ENCODE measurements at places on chromosomes 1 and 21.

- H3K4me1 ChIP-seq, result no peaks in the 10 kb centered on the region
- H3K27ac ChIP-seq, result no peak overlapping the region
- no peak overlapping the region for H3K4me3 ChIP-seq
- H3K36me3 ChIP-seq, result no peaks in the 10 kb centered on the region
- H3K27me3 ChIP-seq, result peaks cover 3% of the 10 kb centered on the region
Observed at GRCh38 chr1:211082824-211083223, 51.1 kb downstream of the KCNH1 start.

- DNase-seq, result no peak
- H3K4me1 ChIP-seq, result peaks cover 30% of the 10 kb centered on the region
- H3K4me3 ChIP-seq, result peak within 1 kb of the TSS; percentile 98
- peaks cover 96% of the 10 kb centered on the region for H3K27me3 ChIP-seq
- no peaks in the 10 kb centered on the region for H3K36me3 ChIP-seq
Observed at GRCh38 chr1:213987927-213988506, at the start of gene PROX1. TSS of gene PROX1 (plus strand) at chr1:213987973. CDS start at chr1:213996536, 8,563 bp downstream.

- H3K4me3 ChIP-seq, result no peak overlapping the region
- peaks cover 3% of the 10 kb centered on the region for H3K27me3 ChIP-seq
- H3K27ac ChIP-seq, result no peak overlapping the region
Observed at GRCh38 chr1:59081181-59081580, 215.7 kb upstream of the FGGY start.

DNA sequence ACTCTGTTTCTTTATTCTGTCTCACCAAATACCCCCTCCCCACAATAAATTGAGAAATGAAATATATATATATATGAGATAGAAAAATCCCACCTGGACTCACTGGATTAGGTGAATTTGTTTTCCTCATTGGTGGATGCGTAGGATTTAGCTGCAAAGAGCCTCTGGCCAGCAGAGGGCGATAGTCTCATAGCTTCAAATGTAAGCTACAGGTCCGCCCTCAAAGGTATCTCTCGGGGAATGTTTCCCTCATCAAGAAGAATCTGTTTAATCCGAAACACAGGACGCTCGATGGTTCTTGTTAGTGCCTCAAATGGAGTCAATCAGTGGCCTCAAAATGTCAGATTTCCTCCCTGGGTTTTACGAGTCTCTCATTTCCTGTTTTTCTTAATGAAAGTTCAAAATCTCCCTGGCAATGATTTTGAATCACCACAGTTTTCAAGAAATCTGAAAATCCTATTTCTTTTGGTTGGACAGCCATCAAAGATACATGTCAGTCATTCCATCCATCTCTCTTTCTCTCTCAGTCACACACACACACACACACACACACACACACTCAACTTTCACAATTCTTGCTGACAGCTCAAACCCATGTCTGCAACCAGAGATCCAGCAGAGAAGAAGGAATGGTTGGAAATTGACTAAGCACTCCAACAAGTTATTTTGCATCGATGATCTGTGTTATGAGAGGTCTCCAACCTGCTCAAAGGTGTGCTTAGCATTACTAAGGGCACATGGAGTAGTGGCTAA lies 13.9 kb upstream of the CAMK1G start:
- H3K27me3 ChIP-seq, result peaks cover 38% of the 10 kb centered on the region
- peaks cover 5% of the 10 kb centered on the region for H3K4me1 ChIP-seq
- DNase-seq, result peak; percentile 77

DNA sequence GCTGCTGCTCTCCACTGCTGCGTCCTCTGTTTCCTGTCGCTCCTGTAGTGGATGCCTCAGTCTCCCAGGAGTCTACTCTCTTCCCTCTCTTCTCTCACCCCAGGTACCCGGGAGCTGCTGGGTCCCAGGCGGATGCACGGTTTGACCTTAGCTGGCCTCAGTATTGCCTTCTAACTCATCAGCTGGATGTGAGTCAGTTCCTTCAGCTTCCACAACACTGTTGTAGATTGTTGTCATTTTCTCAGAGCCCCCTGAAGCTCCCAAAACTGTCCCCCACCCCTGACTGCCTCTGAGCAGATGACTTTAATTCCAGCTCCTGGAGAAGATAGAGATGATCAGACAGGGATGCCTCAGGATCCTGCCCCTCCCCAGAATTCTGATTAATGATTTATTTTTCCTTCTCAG lies 7.2 kb downstream of the CNIH3 start:
- no peaks in the 10 kb centered on the region for H3K36me3 ChIP-seq
- H3K27ac ChIP-seq, result peak overlapping the region; percentile 66
- H3K4me1 ChIP-seq, result peaks cover 6% of the 10 kb centered on the region
- no peak for DNase-seq
- H3K4me3 ChIP-seq, result no peak overlapping the region

DNA sequence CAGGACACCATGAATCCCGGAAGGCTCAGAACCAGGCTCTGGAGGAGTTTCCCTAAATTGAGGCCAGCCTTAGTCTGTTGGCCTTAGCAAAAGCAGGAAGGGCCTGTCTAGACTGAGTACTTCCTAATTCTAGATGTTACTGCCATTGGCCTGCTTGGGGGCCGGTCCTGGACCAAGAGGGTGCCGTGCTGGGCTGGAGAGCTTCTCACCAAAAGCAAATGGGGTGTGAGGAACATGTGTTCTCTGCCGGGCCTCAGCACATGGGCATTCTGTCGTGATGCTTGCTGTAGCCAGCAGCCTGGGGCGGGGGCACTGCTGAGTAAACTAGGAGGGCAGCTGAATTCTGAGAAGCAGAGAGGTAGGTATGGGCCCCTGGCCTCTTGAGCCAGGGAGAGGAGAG lies 35.7 kb upstream of the MAN1C1 start:
- H3K27me3 ChIP-seq, result peaks cover 10% of the 10 kb centered on the region
- H3K4me1 ChIP-seq, result peaks cover 6% of the 10 kb centered on the region
- peak overlapping the region; percentile 20 for H3K4me3 ChIP-seq
- no peak overlapping the region for H3K27ac ChIP-seq
- no peak for DNase-seq

DNA sequence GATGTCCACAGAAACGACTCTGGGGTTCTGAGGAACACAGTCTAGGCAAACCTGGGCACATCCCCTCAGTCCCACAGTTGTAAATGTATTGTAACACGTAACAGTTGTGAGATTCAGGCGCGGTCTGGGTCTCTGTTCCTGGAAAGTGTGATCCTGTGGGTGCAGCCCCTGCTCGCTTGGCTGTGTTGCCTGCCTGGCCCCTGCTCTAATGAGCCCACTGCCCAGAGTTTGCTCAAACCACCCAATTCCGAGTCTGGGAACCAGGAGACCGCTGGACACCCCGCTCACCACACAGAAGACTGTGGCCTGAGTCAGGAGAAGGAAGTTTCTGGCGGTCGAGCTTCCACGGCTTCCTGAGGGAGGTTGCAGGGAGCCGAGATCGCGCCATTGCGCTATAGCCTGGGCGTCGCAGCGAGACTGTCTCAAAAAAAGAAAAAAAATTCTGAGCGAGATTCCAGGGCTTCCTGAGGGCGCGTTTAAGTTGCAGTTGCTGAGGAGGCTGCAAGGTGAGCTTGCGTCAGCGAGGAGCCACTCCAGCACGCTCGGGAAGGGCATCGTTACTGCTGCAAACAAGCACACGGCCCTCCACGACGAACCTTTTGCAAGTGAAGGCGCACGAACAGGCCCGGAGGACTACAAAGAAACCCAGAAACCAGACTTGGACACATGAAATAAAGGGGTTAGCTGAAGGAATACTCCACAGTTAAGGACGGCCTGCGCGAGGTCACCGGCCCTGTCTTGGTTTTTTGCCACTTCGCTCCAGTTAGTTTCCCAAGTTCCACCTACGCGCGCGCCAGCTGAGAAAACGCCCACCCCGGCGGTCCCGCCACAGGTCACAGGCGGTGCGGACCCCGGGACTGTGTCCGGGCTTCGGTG lies 1.1 kb downstream of the C21orf58 start:
- no peaks in the 10 kb centered on the region for H3K27me3 ChIP-seq
- H3K27ac ChIP-seq, result peak overlapping the region; percentile 90
- peaks cover 25% of the 10 kb centered on the region for H3K4me1 ChIP-seq

- peak overlapping the region; percentile 80 for H3K27ac ChIP-seq
- H3K36me3 ChIP-seq, result peaks cover 12% of the 10 kb centered on the region
- H3K4me1 ChIP-seq, result peaks cover 30% of the 10 kb centered on the region
- no peak overlapping the region for H3K4me3 ChIP-seq
- DNase-seq, result no peak
- H3K27me3 ChIP-seq, result no peaks in the 10 kb centered on the region
Observed at GRCh38 chr1:39183503-39184353, 20.8 kb upstream of the MACF1 start.

GRCh38 chr1:45620588-45621500 lies 3.0 kb downstream of the CCDC17 start:
- H3K36me3 ChIP-seq, result peaks cover 30% of the 10 kb centered on the region
- no peak overlapping the region for H3K4me3 ChIP-seq
- H3K4me1 ChIP-seq, result no peaks in the 10 kb centered on the region
- no peak for DNase-seq
- no peaks in the 10 kb centered on the region for H3K27me3 ChIP-seq

- no peak for DNase-seq
- peak overlapping the region; percentile 11 for H3K27ac ChIP-seq
- no peaks in the 10 kb centered on the region for H3K27me3 ChIP-seq
- H3K4me1 ChIP-seq, result peaks cover 41% of the 10 kb centered on the region
- no peaks in the 10 kb centered on the region for H3K36me3 ChIP-seq
Observed at GRCh38 chr1:206954459-206955342, 8.4 kb upstream of the PIGR start.

GRCh38 chr1:164210211-164210739 lies 348.7 kb upstream of the PBX1 start:
- H3K4me1 ChIP-seq, result no peaks in the 10 kb centered on the region
- no peaks in the 10 kb centered on the region for H3K27me3 ChIP-seq
- no peaks in the 10 kb centered on the region for H3K36me3 ChIP-seq
- no peak overlapping the region for H3K27ac ChIP-seq
- DNase-seq, result no peak

DNA sequence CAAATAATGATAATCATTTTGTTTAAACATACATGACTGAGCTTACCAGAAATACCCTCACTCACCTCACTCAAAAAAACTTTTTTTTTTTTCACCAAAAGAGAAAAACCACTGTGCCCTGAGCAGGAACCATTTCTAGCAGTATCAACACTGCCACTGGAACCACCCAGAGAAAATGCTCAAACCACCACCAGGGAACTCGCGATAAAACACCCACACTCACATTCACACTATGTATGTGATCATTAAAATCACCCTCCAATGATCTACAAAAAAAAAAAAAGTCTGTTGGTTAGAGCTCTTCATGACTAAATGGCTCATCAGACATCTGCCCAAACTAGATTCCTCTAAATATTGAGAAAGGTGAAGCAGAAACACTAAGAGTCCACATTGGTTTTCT lies 11.5 kb downstream of the TIAM1 start:
- peak overlapping the region; percentile 43 for H3K27ac ChIP-seq
- no peak overlapping the region for H3K4me3 ChIP-seq
- peaks cover 44% of the 10 kb centered on the region for H3K36me3 ChIP-seq
- no peaks in the 10 kb centered on the region for H3K27me3 ChIP-seq
- H3K4me1 ChIP-seq, result peaks cover 14% of the 10 kb centered on the region
- no peak for DNase-seq
